ENCODE measurements at places on chromosomes 11 and 22. TPM values are rescaled to one million over a fixed set of nuclear protein-coding genes. Genes with fewer than 3 reads are reported as not detected.

The PKNOX2 gene
- total RNA-seq, result not detected

The SLC17A6 gene
- not detected for total RNA-seq

The OR5P2 gene
- not detected for total RNA-seq

The MPPED2 gene
- 0.20 TPM for total RNA-seq

The PARVA gene
- total RNA-seq, result 17.0 TPM

The SNX32 gene
- total RNA-seq, result under 0.01 TPM

The SLC29A2 gene
- 0.79 TPM for total RNA-seq

The OR5B21 gene
- not detected for total RNA-seq

The OVOL1 gene
- not detected for total RNA-seq

The PRRG4 gene
- 0.22 TPM for total RNA-seq

The VPS51 gene
- 265 TPM for total RNA-seq

The UVRAG gene
- total RNA-seq, result 60.7 TPM

The DKK3 gene
- 219 TPM for total RNA-seq

The UQCR10 gene
- total RNA-seq, result 74.5 TPM

The LMO1 gene
- total RNA-seq, result not detected

The NCR3LG1 gene
- total RNA-seq, result 0.87 TPM

The NAALAD2 gene
- 0.22 TPM for total RNA-seq

The ALG8 gene
- total RNA-seq, result 30.6 TPM

The SAA2 gene
- not detected for total RNA-seq

The PATE2 gene
- not detected for total RNA-seq

The OR8A1 gene
- under 0.01 TPM for total RNA-seq

The OR52I2 gene
- total RNA-seq, result not detected

The TRIM66 gene
- 4.0 TPM for total RNA-seq

The FAM227A gene
- under 0.01 TPM for total RNA-seq

The C22orf31 gene
- not detected for total RNA-seq

The JRKL gene
- 6.0 TPM for total RNA-seq
